SK-N-SH (cell line): ENCODE measurements at places on chromosomes 7 and 10.

GRCh38 chr7:98957766-98958165 is 79.4 kb downstream of the TRRAP start:
- H3K27me3 ChIP-seq, result no peaks in the 10 kb centered on the region
- no peak overlapping the region for H3K4me3 ChIP-seq
- no peak for DNase-seq
- H3K36me3 ChIP-seq, result peaks cover 74% of the 10 kb centered on the region
- H3K4me1 ChIP-seq, result no peaks in the 10 kb centered on the region

GRCh38 chr7:128178611-128179010 is 62.5 kb upstream of the LEP start:
- no peak for DNase-seq
- H3K4me1 ChIP-seq, result no peaks in the 10 kb centered on the region
- no peak overlapping the region for H3K27ac ChIP-seq
- H3K36me3 ChIP-seq, result no peaks in the 10 kb centered on the region
- no peak overlapping the region for H3K4me3 ChIP-seq

GRCh38 chr7:35593899-35594298 is 101.0 kb downstream of the HERPUD2 start:
- no peaks in the 10 kb centered on the region for H3K27me3 ChIP-seq
- peaks cover 9% of the 10 kb centered on the region; the same call in 1 of the 2 replicates for H3K4me1 ChIP-seq

DNA sequence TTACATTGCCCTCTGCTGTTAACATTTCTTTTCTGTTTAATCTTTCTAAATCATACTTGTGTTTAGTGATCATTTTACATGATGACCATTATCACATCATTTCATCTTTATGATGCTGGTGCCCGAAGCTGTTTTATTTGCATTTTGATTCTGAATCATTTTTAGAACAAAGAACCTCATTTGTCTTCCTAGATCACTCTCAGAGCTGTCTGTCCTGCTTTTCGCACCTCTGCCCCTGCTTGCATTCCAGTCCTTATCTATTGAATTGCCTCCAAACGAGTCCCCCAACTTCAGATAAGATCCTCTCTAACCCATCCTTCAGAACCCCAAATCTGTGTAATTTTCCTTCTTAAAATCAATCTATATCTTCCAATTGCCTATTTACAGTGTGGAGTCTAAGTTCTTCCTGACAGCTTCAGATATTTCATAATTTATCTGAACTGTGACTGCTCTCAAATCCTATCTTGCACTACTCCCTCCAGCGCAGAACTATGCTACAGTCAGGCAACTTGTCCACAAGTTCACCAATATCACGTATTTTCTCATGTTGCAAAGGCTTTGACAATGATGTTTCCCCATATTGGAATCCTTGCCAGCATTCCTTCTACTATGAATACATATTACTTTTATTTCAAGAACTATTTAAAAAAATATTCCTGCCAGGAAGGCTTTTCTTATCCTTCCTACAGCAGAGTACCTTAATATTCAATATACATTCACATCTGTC is 346.5 kb upstream of the CACNA2D1 start:
- no peaks in the 10 kb centered on the region for H3K27me3 ChIP-seq
- H3K36me3 ChIP-seq, result no peaks in the 10 kb centered on the region
- no peak for DNase-seq
- H3K4me1 ChIP-seq, result no peaks in the 10 kb centered on the region
- H3K27ac ChIP-seq, result no peak overlapping the region; the same call in 1 of the 2 replicates

GRCh38 chr10:86872757-86873156 is 84.7 kb downstream of the MMRN2 start:
- no peaks in the 10 kb centered on the region for H3K27me3 ChIP-seq
- H3K36me3 ChIP-seq, result peaks cover 16% of the 10 kb centered on the region
- H3K4me3 ChIP-seq, result no peak overlapping the region
- H3K4me1 ChIP-seq, result peaks cover 6% of the 10 kb centered on the region; the same call in 1 of the 2 replicates

DNA sequence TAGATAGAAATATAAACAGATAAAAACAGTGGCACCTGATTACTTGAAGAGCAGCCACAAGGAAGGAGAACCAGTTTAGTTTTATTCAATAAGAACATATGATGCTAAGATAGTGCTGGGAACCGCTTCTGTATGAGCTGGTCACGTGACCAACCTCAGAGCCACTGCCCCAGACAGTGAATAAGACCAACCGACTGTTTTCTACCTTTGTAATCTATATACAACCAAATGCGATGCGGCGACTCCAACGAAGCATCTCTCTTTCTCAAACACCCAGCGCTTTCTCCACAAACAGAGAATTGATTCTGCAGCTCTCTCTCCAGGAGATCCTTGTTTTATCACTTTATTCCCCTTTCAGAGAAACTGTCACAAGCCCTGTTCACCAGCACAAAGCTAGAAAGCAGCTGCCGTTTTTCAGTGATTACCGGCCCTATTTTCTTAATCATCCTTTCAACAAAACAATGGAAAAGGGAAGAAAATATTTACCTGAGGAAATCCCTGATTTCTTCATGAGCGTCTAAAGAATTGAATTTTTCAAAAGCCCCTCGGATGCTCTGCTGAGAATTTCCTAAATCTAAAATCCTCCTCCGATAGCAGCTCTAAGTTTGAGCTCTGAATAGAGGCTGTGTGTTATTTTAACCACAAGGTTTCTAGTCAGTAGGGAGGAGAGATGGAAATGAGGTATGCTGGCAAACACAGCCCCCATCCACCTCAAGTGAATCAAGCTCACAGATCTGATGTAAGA is 55.7 kb upstream of the JCAD start:
- H3K36me3 ChIP-seq, result no peaks in the 10 kb centered on the region
- H3K4me1 ChIP-seq, result peaks cover 18% of the 10 kb centered on the region; the same call in 1 of the 2 replicates

- no peak overlapping the region for H3K27ac ChIP-seq
- no peaks in the 10 kb centered on the region for H3K4me1 ChIP-seq
- H3K36me3 ChIP-seq, result no peaks in the 10 kb centered on the region
- no peak for DNase-seq
- H3K4me3 ChIP-seq, result no peak overlapping the region
- no peaks in the 10 kb centered on the region; the same call in 1 of the 2 replicates for H3K27me3 ChIP-seq
These were observed 45.2 kb downstream of the PPP1R3A start for GRCh38 chr7:113873554-113874151.

DNA sequence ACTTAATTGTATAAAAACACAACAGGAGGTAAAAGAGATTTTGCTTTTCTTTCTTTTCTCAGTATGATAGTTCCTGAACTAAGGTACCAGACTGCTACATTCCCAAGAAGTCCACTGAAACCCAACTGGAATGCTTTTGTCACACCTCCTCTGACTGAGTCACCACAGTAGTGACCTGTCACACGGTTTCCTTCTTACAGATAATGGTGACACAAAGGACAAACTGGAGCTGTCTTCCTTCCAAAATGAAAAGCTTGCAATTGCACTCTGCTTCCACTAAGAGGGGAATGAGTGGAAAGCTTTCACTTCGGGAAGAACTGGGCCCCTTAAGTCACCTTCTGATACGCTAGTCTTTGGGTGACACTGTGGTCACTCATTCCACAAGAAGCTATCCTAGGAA is 122.2 kb downstream of the KMT2E start:
- no peak overlapping the region for H3K4me3 ChIP-seq
- no peaks in the 10 kb centered on the region for H3K27me3 ChIP-seq
- no peak for DNase-seq
- H3K36me3 ChIP-seq, result peaks cover 38% of the 10 kb centered on the region

DNA sequence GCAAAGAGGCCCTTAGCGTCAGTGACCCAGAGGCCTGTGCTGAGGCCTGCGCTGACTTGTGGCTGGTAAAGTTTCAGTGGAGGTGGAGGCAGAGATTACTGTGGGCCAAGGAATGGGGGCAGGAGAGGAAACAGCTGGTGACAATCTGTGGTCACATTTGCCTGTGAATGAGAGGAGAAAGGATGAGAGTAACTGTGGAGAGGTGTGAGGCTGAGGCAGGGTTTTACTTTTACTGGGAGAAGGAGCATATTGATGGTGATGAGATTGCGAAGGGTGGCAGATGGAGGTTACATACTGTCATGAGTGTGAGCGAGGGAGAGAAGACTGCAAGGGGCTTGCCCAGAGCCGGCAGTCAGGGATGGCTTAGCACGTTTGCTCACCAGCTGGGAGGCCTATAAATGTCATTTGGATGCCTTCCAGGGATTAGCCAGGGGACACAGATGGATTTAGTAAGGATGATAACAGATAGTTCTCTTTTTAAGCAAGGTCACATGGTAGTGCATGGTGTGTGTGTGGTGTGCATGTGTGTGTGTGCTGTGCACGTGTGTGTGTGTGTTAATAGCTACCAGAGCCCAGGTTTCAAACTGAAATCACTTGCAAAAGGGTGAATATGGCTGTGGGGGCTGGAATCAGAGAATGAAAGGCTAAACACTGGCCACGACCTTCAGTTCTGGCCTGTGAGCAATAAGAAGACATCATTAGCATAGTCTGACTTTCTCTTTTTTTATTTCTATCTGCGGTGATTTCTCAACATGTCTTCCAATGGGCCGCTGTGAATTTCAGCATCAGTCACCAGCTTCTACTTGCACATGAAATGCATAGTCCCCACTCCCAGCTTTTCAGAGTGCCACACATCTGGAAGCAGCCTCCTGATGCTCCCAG is 291.5 kb upstream of the ZNF32 start:
- peak; percentile 68 for DNase-seq
- no peaks in the 10 kb centered on the region for H3K4me1 ChIP-seq
- no peaks in the 10 kb centered on the region for H3K27me3 ChIP-seq

DNA sequence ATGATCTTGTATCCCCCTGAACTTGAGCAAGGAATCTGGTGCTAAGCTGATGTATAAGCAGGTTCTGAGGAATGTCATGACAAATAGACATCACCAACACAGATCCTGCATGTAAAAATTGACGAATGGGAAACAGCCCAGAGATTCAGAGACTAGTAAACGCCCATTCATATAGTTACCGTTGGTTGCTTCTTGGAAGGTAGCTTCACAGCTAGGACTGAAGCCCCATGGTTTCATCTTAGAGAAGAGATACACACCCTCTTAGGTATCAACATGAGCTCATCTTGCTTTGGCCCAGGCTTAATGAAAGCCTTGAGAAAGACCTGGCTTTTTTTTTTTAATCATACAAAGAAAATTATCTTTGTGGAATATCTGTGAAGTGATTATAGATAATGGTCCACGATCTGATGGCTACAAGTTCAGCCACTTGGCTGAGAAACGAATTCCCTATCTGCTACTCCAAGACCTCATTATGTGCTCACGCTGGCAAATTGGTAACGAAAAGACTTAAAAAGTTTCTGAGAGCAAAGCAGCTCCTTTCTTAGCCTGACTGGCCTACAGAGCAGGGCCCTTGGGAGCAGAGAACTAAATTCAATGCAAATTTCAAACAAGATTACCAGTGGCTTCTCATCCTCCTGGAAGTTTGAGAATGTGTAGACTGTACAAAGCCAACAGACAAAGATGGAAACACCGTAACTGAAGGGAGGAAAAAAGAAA is 181.1 kb downstream of the NRP1 start:
- no peak overlapping the region for H3K4me3 ChIP-seq
- no peaks in the 10 kb centered on the region for H3K36me3 ChIP-seq
- H3K4me1 ChIP-seq, result no peaks in the 10 kb centered on the region
- no peak overlapping the region for H3K27ac ChIP-seq

DNA sequence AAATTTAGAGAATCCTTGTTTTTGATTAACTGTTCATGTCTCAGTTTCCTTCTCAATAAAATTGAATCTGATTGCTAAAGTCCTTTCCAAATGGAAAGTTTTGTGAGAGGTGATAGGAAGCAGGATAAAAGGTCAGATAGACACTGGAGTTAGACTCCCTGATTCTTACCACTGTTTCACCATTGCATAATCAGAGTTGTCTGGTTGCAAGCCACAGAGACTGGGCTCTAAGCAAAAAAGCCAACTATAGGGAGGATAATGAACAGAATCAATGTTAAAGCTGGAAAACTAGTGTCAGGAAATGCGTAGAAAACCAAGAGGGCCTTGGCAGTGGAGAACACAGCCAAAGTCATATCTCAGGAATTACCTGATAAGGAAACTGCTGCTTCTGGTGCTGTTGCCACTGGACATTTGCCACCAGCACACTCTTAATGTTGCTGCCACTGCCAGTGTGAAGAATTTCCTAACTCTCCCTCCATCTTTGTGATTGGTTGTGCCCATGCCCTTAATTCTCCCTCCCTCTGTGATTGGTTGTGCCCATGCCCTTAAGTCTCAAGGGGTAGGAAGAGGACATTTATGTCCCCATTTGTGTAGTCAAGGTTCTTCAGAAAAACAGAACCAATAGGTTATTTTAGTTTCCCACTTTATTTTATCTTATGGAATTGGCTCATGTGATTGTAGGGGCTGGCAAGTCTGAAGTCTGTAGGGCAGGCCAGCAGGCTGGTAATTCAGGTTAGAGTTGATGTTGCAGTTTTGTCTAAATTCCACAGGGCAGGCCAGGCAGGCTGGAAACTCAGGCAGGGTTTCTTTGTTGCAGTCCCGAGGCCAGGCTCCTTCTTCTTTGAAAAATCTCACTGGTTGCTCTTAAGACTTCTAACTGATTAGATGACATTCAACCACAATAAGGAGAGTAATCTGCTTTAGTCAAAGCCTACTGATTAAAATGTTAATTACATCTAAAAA is 639.0 kb downstream of the REEP3 start:
- no peak overlapping the region for H3K4me3 ChIP-seq
- no peak overlapping the region for H3K27ac ChIP-seq
- H3K4me1 ChIP-seq, result no peaks in the 10 kb centered on the region
- no peak for DNase-seq

- no peak overlapping the region for H3K27ac ChIP-seq
- no peak for DNase-seq
- no peaks in the 10 kb centered on the region for H3K27me3 ChIP-seq
- no peak overlapping the region for H3K4me3 ChIP-seq
- no peaks in the 10 kb centered on the region for H3K36me3 ChIP-seq
- H3K4me1 ChIP-seq, result no peaks in the 10 kb centered on the region
These were observed 839.9 kb upstream of the LRRTM3 start for GRCh38 chr10:66085906-66086305.

DNA sequence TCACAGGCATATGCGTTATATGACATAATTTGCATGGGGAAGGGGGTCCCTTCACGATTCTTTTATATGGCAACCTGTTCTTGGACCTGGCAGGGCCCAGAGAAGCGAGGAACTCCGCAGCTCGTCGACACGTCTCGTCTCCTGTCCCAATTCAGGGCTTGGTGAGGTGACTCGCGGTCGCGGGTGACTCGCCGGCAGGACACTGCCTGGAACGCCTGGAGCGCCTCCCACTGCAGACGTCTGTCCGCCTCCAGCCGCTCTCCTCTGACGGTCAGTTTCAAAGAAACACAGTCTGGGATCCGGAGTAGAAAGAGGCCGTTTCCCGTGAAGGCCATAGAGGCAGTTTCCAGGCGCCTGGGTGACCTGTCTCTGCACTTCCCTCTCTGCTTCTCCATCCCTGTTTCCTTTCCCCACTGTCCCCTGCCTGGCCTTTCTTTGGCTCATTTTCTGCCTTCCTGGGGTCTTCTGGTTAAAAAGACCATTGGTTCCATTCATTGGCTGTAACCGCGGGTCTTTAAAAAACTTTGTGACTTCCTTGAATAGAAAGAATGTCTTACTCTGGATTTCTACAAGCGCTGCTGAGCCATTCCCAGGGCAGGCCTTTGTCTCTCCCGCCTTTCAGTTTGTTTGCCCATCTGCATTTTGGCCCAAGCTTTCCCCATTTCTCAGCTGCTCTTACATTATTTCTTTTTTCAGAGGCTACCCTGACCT is 1.2 kb downstream of the UPP1 start:
- H3K4me1 ChIP-seq, result peaks cover 12% of the 10 kb centered on the region
- peak overlapping the region; percentile 100; the same call in 1 of the 2 replicates for H3K27ac ChIP-seq
- peak overlapping the region; percentile 82 for H3K4me3 ChIP-seq
- peaks cover 40% of the 10 kb centered on the region for H3K36me3 ChIP-seq

- no peak overlapping the region for H3K4me3 ChIP-seq
- no peaks in the 10 kb centered on the region for H3K27me3 ChIP-seq
- no peaks in the 10 kb centered on the region for H3K36me3 ChIP-seq
- peaks cover 8% of the 10 kb centered on the region; the same call in 1 of the 2 replicates for H3K4me1 ChIP-seq
- DNase-seq, result no peak
These were observed 270.7 kb downstream of the BAMBI start for GRCh38 chr10:28948046-28948445.

GRCh38 chr10:49441488-49442476 is 45.9 kb upstream of the DRGX start:
- no peak overlapping the region for H3K4me3 ChIP-seq
- H3K36me3 ChIP-seq, result no peaks in the 10 kb centered on the region
- no peak overlapping the region for H3K27ac ChIP-seq
- no peaks in the 10 kb centered on the region for H3K4me1 ChIP-seq
